Fibroblast of skin of left biceps (primary cell): ENCODE measurements at places on chromosomes 1 and 21.
A peak's percentile ranks its signal among the peaks of the same experiment; 100 is the strongest.

DNA sequence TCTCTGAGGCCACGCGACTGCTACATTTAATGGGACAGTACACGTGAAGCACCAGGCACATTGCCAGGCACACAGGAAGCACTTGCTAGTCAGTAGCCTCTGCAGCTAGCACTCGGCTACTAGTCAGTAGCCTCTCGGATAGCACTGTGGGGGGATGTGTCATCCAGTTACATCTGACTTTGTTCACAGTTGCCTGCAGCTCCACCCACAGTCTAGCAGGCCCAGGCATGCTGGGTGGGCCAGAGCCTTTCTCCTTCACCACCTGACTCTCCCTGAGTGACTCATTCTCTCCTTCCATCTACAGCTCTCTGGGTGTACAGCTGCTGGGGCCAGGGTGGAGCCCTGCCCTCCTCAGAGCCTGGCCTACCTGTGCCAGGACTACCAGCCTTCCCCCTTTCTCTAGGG, 51.5 kb downstream of the PTPRF start:
- peak; percentile 62 for DNase-seq

DNA sequence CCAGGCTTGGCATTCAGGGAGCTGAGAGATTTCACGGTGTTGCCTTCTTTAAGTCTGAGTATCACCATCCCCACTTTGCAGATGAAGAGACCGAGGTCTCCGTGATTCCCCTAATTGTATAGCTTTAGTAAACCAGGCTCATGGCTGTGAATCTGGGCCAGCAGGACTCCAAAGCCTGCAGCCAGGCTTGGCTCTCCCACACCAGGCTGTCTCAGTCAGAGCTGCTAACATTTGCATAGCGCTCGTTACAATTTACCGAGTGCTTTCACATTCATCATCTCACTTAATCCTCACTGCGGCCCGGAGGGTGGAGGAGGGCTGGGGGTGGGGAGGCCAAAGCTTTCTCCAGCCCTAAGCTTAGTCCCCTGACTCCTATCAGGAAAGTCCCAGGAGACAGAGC, 11.7 kb downstream of the C1orf94 start:
- DNase-seq: no peak

DNA sequence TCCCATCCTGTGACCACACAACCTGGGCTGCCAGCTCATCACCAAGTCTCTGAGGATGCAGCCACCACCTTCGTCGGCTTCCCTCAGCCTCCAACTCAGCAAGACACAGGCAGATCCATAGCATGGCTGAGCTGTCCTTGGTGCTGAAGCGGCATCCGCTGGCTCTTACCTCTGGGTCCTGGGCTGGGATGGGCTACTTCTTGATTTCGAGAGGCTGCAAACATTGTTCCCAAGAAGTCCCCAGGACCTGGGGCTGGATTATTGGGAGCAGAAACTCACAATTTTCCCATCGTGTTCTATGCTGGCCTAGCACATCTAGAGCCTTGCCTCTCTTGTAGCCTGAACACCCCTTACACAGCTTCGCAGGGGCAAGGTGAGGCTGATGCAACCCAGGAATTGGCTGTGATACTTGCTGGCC, 24.9 kb upstream of the C1QA start:
- DNase-seq: peak; percentile 16

DNA sequence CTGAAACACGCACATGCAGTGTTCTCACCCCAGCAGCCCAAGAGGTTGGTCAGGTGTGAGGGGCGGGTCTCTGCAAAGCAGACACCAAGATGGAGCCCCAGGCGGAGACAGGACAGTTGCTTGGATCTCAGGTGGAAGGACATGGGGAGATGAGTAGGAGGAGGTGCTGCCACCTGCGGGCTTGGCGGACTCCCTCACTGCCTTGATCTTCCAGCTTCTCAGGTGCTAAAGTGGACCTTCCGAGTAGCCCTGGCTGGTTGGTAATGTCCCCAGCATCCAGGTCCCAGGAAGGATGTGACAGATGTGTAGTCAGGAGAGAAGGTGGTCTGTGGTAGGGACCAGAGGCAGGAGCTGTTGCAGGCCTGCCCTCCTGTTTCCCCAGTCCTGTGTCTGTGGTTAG, 114.1 kb downstream of the AJAP1 start:
- no peak for DNase-seq

GRCh38 chr1:27009601-27010197, 3.0 kb downstream of the TENT5B start:
- no peak for DNase-seq

DNA sequence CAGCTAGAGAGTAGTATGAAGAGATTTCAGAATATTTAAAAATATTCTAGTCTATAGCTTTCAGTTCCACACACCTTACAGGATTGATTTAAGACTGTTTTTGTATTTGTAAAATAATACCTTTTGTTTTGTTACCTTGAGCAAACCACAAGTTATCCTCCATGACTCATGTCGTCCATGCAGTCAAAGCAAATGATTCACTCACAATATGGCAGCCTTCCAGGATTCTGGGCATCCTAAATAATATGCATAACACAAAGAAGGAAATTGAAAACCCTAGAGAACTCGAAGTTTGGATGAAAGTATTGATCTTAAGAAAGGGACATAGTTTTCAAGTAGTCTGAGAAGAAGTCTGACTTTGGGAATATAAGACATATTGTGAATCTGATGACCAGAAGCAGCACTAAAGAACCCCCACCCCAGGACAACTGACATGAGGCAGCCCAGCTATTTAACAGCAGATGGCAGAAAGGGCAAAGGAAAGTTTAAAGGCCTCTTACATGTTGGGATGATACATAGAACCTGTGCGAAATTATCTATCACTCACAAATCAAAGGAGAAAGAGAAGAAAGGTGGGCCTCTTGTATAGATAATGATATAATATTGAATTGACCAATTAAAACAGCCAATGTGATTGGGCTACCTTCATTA, 857.9 kb downstream of the BRINP3 start:
- DNase-seq: peak; percentile 59

DNA sequence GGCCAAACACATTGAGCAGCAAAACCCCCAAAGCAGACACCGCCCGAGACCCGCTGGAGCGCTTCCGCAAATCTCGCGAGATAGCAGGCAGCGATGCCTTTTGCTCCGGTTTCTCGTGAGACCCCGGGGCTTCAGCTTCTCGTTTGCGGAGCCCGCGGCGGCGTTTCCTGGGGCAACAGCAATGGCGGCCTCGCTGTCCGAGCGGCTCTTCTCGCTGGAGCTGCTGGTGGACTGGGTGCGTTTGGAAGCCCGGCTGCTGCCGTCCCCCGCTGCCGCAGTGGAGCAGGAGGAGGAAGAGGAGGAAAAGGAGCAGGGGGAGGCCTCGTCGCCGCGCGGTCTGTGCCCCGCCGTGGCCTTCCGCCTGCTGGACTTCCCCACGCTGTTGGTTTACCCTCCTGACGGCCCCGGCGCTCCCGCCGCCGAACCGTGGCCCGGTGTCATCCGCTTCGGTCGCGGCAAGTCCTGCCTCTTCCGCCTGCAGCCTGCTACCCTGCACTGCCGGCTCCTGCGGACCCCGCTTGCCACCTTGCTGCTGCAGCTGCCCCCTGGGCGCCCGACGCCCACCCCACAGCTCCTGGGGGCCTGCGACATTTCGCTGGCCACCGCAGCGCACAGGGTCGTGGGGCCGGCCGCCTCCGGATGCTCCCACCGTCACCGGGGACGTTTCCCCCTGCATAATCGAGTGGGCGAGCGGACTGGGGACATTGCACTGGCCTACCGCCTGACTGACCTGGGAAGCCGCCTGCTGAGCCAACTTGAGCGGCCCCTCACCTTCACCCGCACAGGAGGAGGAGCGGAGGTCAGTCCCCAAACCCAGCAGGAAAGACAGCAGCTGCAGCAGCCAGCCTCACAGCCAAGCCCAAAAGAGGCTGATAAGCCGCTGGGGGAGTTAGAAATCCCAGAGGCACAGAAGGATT, at the start of gene MAP10:
TSS of gene MAP10 (plus strand) at position 148 of the 917 bp plus-strand sequence. CDS start at position 182, 34 bp downstream.
- DNase-seq: peak; percentile 77

GRCh38 chr1:223248770-223249140, 105.7 kb upstream of the TLR5 start:
- DNase-seq: no peak

DNA sequence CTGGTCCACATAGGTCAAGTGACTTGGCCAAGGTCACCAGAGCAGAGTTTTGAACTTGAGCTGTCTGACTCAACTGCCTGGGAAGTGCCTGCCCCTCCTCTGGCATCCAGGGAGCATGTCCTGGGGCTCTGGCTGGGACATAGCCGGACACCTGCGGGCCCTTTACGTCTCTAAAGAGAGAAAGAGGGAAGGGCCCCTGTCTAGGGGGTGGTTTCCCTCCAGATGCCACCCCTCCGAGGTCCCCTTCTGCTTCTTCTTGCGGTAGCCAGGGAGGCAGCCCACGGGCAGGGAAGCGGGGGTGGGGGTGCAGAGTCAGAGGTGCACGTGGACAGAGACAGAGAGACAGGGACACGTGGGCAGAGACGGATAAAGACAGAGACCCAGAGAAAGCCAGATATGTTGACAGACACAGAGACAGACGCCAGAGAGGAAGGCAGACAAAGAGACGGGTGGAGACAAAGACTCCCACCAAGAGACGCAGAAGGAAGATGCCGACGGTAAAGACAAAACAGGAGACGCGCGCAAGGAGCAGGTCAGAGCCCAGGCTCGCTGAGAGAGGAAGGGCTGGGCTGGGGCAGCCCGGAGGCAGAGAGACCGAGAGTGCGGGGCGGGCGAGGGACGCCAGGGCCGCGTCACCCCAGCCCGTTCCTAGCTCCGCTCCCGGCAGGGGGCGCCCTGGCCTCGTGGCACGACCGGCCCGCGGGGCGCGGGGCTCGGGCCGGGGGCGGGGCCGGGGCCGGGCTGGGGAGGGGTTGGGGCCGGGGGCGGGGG, 458 bp upstream of the ALPL start:
- DNase-seq: no peak

- no peak for DNase-seq
These were observed 1.8 kb downstream of the CDC20 start for GRCh38 chr1:43360616-43361015.

DNA sequence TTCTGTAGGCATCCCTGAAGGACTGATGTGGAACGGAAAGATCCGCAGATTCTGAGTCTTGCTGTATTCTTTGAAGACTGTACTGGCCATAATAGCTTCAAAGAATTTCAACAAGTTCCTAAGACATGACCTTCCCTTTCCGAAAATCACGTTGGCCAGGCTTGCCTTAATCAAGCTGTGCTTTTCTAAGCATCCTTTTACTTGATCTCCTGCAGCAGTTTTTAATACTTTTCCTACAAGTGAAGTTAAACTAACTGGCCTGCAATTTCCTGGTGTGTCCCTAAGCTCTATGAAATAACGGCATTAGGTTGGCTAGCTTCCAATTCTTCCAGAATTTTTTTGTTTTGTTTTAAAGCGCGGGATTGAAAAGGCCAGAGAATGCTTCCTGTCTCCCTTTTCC, 40.3 kb downstream of the SPAG17 start:
- DNase-seq: no peak

DNA sequence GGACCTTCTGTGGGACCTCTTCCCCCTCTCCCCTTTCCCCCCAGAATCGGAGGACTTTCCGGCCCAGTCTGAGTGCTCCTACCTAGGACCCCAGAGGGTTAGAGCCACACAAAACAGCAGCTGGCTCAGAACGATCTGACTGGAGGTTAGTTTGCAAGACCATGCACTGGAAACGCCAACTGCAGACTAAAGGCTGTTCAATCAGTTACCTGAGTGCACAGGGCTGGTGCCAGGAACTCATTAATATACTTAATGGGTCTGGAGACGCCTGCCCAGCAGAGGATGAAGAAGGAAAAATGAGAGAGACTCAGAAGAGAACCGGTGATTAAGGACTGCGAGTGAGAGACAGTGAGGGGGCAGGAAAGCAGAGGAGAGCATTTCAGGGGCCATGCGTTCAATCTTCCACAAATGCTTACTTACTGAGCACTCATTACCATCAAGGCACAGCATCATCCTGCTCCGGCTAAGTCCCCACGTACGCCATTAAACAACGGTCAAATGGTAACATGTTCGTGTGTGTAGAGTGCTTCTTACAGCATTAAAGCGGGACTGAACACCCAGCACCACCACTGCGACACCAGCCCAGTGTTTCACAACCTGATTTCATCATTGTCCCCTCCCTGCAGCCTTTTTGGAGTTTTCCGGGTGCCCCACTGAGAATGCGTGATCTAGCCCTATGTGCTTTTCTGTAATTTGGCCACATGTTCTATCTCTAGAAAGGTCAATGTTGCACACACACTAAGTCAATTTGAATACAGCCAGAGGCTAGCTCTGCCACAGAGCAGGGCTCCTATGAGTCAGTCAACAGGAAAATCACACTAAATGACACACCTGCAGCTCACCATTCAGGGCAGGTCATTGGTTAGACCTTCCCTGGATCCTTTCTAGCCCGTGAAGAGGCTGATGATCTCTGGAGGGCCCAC, 7.6 kb downstream of the ENO1 start:
- no peak for DNase-seq

DNA sequence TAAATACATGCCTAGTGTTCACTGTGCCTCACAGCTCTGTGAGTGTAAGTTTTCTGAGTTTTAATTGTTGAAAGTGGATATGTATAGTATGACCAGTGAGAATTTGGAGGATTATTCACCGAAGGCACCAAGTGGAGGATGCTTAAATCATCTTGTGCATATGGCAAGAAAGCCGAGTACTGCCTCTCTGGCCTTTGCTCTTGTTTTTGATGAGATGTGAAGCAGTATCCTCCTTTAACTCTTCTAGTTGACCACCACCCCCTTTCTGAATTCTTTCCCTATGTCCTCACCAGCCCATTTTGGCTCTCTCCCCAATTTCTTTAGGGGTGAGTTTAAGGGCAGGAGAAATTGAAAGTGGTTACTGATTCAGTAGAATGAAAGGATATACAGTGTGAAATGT, 130.4 kb downstream of the SYT2 start:
- peak; percentile 92 for DNase-seq

DNA sequence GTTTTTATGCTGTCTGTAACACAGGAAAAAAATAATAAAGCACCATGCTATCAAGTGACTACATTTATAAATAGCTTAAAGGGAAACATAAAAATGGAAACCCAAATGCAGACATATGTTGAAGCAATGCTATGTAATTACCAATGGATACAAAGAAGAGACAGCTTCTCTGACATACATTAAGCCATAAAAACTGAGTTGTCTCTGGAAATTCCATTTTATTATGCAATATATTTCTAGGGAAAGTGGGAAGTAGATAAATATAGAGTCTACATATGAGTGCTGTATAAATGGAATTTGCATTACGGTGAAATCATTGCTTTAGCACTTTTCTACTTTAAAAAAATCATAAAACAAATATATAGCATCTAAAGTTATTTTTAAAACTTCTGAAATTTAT, 135.2 kb upstream of the COL11A1 start:
- no peak for DNase-seq

DNA sequence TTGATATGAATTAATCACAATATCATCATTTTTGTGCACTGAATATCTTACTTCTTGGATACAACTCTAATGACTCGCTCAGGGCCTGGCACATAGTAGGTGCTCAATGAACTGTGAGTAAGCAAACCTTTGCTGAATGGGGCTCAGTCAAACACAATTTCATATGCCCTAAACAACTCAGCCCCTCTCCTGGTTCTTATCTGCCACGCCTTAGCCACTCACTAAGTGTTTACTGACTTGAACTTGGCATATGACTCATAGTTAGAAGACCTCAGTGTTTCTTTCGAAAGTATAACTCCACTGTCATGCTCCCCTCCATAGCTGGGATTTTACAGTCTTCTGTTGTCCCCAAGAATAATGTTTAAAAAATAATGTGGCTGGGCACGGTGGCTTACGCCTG, 4.8 kb upstream of the IFNLR1 start:
- DNase-seq: no peak

- no peak for DNase-seq
These were observed 124.5 kb downstream of the ZNF648 start for GRCh38 chr1:181936768-181937581.

- no peak for DNase-seq
These were observed 10.4 kb upstream of the FCMR start for GRCh38 chr1:206932177-206932576.
